Testis (tissue), 5 donors: ENCODE measurements at places on chromosomes 16 and 17. TPM values are rescaled to one million over a fixed set of nuclear protein-coding genes. Genes with fewer than 3 reads are reported as not detected.
A peak's percentile ranks its signal among the peaks of the same experiment; 100 is the strongest.

- DNase-seq, result no peak
These were observed 55.0 kb upstream of the RASL10B start for GRCh38 chr17:35676441-35676840.

DNA sequence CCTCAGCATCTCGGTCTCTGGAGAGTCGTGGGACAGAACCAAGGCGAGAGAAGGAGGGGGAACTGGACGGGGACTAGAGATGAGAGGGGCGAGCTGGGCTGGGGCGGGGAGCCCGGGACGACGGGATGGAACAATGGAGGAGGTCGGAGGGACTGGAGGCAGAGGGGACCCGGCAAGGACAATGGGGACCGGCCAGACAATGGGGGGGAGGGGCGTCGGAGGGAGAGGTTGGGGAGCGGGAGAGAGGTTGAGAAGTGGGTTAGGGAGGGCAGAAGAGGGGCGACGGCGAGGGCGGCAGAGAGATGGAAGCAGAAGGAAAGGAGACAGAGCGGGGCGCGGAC lies 719 bp downstream of the NGFR start:
- DNase-seq, result no peak

The SLC13A2 gene
- total RNA-seq, result 0.93 TPM

DNA sequence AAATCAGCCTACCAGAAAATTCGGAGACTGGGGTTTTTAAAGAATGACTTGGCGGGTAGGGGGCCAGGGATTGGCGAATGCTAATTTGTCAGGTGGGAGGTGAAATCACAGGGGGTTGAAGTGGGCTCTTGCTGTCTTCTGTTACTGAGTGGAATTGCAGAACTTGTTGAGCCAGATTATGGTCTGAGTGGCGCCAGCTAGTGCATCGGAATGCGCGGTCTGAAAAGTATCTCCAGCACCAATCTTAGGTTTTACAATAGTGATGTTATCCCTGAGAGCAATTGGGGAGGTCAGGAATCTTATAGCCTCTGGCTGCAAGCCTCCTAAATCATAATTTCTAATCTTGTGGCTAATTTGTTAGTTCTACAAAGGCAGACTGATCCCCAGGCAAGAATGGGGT lies 762 bp upstream of the RBL2 start:
- DNase-seq, result no peak

The MED1 gene
- total RNA-seq, result 31.1 TPM

The KCNAB3 gene
- 5.2 TPM for total RNA-seq

- no peak for DNase-seq
These were observed at the start of gene NEUROD2 for GRCh38 chr17:39607851-39608130. NEUROD2 (minus strand) TSS chr17:39607920; CDS start chr17:39606599, 1,321 bp downstream.

DNA sequence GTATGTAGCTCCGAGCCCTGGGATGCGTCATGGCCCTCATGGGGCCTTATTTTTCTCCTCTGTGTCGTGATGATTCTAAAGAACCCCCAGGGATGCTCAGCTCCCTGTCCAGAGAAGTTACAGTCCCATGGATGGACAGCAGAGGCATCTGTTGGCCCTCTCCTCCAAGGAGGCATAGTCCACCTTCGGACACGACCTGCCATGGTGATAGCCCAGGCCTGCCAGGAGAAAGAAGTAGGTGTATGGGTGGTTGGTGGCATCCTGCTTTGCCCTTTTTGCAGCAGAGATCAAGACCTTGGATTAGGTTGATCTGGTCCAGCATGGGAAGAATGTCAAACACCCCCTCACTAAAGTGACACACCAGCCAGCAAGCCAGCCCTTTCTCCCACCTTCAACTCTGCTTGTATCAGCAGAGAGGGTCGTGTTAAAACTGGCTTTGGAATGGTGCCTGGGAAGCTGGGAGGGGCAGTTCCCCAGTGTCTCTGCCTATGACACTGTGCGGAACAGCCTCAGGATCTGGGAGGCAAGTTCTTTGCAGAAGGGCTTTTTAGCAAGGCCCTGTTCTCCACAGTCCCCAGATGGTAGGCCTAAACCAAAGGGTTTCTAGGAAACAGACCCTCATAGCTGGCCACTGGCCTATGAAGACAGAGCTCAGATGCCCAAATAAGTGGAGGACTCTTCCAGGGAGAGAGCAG lies 259.9 kb upstream of the RPL38 start:
- DNase-seq, result no peak

DNA sequence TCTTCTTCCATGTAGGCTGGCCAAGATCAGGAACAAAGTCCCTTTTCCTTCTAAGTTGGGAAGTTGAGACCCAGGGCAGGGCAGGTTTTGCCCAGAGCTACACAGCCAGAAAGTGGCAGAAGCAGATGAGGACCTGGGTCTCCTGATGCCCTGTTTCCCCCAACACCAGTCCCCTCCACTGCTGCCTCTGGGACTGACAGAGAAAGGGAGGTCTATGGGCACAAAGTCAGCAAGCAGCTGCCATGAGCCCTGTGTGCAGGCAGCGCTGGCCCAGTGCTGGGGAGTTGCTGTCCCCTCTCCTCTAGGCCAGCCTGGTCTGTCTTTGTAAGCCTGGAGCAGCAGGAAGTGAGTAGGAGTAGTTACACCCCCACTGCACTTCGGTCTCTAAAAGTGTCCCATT lies 46.9 kb upstream of the NKD1 start:
- no peak for DNase-seq

DNA sequence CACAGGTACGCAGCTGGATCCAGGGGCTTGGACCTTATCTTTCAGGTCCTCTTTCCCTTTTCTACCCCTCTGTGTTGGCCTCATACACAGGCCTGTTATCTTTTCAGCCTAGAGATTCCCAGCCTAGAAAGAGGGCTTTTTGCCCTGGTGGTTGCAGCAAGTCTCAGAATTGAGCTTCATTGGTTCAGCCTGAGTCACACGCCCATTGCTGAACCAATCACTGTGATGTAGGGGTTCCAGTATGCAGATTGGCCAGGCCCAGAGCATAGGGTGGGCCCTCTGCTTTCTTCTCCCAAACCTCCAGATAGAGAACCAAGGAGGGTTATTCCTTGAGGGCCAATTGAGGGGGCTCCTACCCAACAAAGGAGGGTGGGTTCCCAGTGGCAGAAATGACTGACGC lies 32.8 kb downstream of the GPT2 start:
- no peak for DNase-seq

DNA sequence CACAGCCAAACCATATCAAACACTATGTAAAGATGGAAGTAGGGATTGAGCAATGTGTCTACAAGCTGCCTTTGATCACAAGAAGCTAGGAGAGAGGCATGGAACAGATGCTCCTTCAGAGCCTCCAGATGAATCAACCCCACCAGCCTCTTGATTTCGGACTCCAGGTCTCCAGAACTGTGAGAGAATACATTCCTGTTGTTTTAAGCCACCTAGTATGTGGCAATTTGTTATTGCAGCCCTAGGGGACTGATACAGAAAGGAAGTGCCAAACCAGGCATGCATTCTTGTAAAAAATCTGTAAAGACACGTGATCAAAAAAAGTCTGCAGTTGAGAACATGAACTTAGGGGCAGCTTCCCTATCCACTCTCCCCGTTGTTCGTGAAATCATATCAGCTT lies 91.1 kb downstream of the C17orf67 start:
- no peak for DNase-seq

The PLEKHG4 gene
- total RNA-seq, result 137 TPM

- DNase-seq, result no peak
These were observed 702 bp downstream of the TENT4B start for GRCh38 chr16:50153596-50154419.

- DNase-seq, result no peak
These were observed 3.0 kb upstream of the SMARCD2 start for GRCh38 chr17:63845509-63845908.

- DNase-seq, result no peak
These were observed 500.0 kb upstream of the SALL1 start for GRCh38 chr16:51651061-51651466.

DNA sequence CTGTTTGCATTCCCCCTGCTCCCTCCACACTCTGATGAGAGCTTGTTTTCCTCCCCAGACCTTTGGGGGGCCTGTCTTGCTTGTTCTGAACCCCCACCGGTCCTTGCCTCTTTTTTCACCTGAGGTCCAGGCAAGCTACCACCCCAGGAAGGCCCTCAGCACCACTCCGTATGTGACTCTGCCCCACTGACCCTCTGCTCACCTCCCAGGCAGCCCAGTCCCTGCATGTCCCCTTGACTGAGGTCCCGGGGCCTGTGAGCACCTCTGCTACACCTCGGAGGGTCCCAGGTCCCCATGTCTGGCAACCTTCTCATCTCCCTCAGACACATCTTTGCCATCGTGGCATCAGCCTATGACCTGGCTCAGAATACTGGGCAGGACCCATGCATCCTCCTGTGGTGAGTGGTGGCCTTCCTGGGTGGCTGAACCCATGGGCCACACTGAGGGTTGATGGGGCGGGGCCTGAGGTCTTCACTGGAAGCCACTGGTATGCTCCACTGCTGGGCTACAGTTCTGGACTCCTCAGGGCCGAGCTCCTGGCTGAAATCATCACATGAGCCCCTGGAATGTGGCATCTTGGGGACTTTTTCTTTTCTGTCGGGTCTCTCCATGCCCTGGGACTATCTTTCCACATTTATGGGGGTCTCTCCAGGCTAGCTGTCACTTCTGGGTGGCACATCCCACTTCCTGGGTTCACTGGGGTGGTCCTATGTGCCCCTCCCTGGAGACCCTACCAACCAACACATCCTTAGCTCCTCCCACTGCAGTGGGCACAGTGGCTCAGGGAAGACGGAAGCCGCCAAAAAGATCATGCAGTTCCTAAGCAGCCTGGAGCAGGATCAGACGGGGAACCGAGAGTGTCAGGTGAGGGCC lies 3.5 kb downstream of the MYO15B start:
- no peak for DNase-seq

The CMTM2 gene
- total RNA-seq, result 307 TPM

DNA sequence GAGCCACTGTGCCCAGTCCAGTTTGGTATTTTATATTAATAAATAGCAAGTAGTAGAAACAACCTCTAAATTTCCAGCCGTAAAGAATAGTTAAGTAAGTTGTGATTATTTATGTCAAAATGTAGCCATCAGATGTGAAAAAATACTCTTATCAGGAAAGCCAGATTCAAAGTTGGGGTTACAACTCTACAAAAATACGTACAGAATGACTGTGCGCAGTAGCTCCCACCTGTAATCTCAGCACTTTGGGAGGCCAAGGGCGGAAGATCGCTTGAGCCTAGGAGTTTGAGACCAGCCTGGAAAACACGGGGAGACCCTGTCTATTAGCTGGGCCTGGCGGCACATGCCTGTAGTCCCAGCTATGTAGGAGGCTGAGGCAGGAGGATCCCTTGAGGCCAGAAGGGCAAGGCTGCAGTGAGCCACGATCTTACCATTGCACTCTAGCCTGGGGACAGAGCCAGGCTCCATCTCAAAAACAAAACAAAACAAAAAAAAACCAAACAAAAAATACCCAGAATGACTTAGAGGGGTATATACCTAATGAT lies 1.7 kb downstream of the PDP2 start:
- no peak for DNase-seq

DNA sequence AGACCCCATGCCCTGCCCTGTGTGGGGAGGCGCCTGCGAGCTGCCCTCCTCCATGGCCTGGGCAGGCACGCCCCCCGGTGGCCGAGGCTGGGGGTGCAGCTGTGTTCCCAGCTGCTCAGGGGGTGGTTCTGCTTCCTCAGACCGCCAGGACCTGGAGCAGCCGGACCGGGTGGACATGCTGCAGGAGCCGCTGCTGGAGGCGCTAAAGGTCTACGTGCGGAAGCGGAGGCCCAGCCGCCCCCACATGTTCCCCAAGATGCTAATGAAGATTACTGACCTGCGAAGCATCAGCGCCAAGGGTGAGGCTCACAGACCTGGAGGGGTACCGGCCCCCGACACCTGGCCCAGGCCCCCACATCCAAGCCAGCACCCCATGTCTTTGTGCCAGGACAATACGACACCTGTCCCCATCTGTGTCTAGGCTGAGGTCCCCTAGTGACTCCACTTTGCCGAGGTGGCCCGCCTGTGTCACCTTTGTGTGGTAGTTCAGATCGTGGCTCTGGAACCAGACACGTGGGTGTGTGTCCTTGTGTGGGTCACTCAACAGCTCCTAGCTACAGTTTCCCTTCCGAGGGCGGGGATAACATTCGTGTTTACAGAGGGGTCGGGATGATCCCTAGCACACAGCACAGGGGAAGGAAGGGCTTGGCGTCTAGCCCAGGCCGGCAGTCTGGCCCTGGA lies 9.3 kb downstream of the GJD3 start:
- DNase-seq, result peak; percentile 84

- DNase-seq, result no peak
These were observed 75.4 kb downstream of the DNAH3 start for GRCh38 chr16:21075252-21075651.

DNA sequence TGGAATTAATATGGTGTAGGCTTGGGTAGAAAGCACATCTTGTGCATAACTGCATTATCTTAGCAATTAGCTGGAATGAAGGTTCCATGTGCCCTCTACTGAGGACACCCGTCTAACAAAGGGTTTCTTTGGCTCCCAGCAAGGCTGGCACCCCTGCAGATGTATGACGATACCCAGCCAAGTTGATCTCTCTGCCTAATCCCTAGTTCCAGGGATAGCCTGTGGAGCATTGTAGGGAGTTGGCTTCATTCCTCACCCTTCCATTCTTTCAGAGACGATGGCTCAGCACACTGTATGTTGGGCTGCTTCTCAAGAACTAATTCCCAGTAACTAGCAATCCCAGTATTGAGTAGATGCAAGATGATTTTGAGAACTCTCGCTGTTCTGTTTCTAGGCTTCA lies 182.5 kb downstream of the SNX29 start:
- DNase-seq, result no peak

DNA sequence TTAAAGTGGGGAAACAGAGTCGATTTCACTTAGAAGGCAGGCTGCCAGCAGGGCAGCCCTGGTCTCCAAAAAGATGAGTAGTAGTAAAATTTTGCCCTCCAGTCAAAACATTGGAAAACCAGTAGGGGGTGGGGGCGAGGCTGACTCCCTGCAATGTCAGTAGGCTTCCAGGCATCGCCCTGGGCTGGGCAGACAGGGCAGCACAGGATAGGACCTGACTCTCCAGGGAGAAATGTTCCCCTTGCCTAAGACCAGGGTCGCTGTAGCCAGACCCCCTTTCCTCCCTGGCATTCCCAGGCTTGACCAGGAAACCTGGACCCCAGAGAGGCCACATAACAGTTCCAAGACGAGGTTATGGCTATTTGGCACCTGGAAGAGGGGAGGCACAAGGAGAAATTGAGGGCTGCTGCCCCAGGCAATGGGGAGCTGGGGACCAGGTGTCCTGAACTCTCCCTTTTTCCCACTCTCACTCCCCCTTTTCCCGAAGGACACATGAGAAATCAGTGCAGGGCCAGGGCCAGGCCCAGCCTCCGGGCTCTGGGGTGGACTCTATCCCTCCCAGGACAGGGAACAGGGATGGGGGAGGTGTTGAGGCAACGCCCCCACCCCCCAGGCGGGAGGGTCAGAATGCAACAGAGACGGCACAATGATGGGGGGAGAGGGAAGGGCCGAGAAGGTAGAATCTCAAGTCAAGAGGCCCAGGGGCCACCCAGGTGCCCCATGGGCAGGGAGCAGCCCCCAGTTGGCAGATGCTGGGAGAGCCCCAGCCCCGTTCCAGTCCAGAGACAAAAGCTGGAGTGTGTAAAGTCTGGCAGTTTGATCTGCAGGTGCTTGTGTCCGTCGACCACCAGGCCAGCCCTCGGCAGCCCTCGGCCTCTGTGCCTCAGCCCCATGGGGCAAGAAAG lies 4.5 kb upstream of the SAMD14 start:
- DNase-seq, result no peak

The CETP gene
- 0.24 TPM for total RNA-seq

- DNase-seq, result no peak
These were observed 28.4 kb upstream of the SLC25A19 start for GRCh38 chr17:75317671-75318070.

GRCh38 chr17:73324711-73325526 lies 13.1 kb upstream of the CDC42EP4 start:
- no peak for DNase-seq
